ENCODE measurements at places on chromosomes 7 and 10.
A peak's percentile ranks its signal among the peaks of the same experiment; 100 is the strongest.

- DNase-seq, result no peak
Measured at GRCh38 chr7:87635921-87636320, 7.7 kb downstream of the RUNDC3B start.

DNA sequence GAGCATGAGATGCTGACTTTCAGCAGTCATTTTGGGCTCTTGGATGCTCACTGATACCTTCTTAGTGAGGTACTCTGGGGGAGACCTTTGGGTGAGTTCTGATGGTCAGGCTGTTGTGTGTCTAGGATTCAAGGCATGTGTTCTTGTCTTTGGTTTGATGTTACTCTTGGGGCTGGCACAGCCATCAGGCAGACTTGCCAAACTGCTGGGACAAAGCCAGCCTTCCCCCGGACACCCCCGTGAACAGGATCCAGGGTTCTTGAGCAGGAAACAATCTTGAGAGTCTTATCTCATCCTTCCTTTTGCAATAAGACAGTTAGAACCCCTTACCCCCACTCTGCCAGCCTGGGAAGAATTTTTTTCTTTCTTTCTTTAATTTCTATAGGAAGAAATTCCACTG lies 42.2 kb downstream of the SUFU start:
- DNase-seq, result no peak

DNA sequence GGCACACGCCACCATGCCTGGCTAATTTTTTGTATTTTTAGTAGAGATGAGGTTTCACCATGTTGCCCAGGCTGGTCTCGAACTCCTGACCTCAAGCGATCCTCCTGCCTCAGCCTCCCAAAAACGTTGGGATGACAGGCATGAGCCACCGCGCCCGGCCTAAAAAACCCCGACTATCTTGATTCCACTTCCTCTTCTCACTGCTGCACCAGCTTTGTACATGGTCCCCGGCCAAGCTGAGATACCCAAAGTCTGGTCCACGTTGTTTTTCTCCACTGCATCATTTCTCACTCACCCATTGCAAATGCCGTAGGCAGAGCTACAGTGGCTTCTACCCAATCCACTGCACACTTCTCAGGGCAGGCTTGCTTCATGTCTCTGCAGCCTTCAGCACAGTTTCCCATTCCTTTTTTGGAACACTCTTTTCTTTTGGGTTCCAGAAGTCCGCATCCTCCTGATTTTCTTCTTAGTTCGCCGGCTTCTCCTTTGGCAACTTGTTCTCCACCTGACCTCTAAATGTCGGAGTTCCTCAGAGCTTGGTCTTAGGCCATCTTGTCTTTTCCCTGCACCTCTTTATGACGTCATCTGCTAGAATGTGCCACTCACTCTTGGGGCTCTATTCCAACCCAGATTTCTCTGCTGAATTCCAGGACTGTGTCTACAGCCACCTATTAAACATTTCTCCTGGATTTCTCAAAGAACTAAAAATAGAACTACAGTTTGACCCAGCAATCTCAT lies 6.0 kb upstream of the GNB2 start:
- DNase-seq, result no peak

- no peak for DNase-seq
Measured at GRCh38 chr10:47312663-47312995, 9.6 kb upstream of the GDF2 start.

- DNase-seq, result no peak
Measured at GRCh38 chr7:67743501-67743900, 746.9 kb downstream of the TYW1 start.

DNA sequence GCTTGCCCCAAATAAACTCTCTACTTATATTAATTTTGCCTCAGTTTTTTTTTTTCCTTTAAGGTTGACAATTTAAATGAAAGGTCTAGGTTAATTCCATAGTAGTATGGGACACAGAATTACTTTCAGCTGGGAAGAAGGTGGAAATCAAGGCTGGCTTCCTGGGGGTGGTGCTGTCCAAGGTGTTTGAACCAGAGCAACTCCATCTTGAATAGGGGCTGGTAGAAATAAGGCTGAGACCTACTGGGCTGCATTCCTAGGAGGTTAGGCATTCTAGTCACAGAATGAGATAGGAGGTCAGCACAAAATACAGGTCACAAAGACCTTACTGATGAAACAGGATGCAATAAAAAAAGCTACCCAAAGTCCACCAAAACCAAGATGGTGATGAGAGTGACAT lies 1190.8 kb upstream of the AUTS2 start:
- no peak for DNase-seq

- no peak for DNase-seq
Measured at GRCh38 chr10:18068401-18068800, 71.8 kb upstream of the CACNB2 start.

DNA sequence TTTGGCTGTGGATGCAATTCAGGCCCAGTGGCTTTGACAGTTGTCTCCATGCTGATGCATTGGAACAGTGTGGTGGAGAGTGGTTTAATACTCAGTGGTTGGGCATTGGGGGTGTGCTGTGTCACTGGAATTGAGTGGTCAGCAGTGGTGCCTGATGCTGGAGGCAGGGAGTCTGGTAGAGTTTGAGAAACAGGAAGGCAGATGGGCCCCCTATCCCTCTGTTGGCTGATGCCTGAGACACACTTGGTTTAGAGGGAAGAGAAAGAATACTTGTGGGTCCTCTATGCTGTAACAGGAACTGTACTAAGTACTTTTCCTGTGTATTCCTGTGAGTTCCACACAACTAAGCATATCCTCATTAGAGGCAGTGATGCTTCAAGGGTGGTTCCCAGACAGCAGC lies 55.4 kb downstream of the EEPD1 start:
- peak; percentile 57 for DNase-seq

DNA sequence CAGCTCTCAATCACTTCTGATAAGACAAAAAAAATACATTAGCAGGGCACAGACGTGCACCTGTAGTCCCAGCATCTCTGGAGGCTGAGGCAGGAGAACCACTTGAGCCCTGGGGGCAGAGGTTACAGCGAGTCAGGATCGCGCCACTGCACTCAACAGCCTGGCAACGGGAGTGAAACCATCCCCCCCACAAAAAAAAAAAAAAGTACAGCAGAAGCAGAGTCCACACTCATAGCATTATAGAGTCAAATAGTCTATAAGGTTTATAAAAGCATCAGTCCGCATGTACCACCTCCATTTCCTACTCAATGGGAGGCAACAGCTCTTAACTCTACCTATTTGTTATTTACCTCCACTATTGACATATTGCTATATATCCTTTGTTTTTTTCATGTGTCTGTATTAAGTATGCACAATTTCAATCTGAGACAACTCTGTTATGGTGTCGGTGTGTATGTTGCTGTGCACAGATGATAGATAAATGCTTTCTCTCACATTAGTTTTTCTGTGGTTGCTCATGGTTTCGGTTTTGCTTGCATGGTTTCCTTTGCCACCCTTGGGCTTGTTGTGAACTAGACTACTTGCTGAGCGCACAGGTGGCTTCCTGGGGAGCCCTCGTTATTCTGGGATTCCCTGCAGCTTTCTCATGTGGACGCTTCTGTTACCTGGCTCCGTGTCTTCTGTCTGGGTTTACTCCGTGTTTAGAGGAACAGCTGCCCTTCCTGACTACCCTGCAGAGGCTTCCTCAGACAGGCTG lies 40.4 kb downstream of the PROSER2 start:
- no peak for DNase-seq
